ENCODE measurements at places on chromosomes 11 and 22.

DNA sequence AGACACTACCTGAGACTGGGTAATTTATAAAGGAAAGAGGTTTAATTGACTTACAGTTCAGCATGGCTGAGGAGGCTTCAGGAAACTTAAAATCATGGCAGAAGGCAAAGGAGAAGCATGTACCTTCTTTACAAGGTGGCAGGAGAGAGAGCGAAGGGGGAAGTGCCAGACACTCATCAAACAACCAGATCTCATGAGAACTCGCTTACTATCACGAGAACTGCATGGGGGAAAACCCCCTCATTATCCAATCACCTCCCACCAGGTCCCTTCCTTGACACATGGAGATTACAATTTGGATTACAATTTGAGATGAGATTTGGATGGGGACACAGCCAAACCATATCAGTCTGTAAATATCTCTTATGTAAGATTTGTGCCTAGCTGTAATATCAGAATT is 50.9 kb upstream of the ATXN10 start:
- DNase-seq: no peak

GRCh38 chr11:129040934-129041333 is 98.3 kb upstream of the TP53AIP1 start:
- DNase-seq: no peak

- DNase-seq: no peak
Measured at GRCh38 chr11:77019976-77020595, 14.1 kb upstream of the B3GNT6 start.

DNA sequence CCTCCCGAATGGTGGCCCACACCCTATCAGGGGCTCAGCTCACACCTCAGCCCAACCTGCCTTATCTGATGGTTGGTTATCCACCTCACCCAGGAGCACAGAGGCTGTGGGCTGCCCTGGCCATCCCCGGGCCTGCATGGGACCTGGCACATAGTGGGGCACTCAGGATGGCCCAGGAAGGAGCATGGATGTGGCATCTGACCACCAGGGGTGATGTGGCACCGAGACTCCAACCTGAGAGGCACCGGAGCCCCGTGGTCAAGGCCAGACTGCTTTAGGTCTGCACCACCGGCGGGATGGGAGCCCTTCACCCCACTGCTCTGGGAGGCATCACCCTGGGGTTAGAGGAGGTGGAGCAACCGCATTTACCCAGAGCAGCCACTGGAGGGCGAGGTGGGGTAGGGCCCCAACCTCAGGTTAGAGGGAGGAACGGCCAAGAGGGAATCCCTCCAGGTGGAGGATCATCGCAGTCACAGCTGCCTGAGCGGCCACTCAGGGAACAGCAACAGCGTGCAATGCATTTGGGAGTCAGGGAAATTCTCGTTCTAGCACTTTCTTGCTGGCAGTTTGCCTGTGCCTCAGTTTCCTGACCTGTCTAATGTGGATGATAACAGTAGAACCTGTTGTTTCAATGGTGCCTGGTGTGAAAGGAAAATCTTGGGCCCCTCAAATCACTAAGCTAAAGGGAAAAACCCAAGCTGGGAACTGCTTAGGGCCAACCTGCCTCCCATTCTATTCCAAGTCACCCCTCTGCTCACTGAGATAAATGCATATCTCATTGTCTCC is 52.9 kb upstream of the CARS1 start:
- DNase-seq: no peak

- DNase-seq: no peak
Measured at GRCh38 chr11:92827132-92827531, 142.3 kb upstream of the MTNR1B start.

DNA sequence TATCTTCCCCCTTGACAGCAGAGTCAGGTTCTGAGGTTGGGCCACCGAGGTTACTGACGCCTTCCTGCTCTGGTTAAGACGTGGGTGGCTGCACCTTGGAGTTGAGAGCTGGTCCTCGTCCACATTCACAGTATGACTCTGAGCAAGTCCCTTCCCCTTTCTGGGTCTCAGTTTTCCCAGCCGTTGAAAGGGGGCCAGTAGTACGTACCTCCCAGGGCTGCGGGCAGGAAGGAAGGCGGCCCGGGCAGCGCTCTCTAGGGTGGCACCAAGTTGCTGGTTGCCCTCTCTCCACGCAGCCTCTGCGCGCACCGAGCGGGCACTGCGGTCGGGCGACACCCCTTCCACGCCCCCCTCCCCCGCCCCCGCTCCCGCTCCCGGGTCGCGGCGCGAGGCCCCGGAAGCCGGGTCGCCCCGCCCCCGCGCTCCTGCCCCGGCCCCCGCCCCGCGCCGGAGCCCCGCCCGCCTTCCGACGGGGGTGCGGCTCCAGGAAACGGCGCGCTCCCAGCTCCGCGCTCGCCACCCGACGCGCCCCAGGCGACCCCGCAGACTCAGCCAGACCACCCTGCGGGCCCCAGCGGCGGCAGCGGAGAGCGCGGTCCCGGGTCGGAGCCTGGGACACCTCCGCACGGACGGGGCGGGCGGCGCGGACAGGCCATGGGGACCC is at the start of gene EHBP1L1:
EHBP1L1 (plus strand) TSS at position 486 of the 664 bp plus-strand sequence. CDS start 250 bp downstream, outside the sequence.
- peak; percentile 82 for DNase-seq

GRCh38 chr22:50244420-50245213 is at the start of gene TUBGCP6:
TUBGCP6 (minus strand) TSS chr22:50245023; CDS start chr22:50244459, 564 bp downstream.
- peak; percentile 96 for DNase-seq

DNA sequence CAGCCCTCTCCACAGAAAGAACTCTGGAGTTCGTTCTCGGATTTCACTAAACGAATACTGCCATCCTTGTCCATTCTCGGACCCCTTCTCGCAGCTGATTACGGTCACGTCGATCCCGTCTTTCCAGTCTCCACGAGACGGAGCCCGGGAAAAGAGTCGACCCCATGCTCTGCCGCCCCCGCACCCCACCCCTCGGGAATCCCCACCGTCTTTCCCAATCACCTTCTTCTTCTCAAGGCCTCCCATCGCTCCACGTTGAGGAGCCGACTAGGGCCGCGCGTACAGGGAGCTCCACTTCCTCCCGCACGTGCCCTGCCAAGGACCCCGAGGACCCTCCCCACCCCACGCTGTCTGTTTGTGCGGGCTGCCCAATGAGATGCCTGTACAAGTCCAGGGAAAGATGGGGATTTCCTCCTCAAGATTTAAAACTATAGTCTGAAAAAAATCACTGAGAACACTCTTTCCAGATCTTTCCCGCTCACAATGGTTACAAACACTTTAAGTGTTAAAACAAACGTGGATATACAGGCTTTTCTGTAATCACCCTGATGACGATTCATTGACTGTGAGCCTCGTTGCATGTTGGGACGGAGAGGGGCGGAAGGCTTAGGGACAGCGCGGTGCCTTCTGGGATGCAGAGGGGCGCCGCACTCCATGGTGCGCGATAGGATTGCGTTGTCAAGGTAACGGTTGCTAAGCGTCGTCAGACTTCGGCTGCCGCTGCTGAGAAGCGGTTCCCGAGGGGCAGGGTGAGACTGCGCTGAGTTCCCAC is at the start of gene PES1:
PES1 (minus strand) TSS at position 323 of the 772 bp plus-strand sequence; CDS start at position 246, 77 bp downstream.
- DNase-seq: peak; percentile 99

GRCh38 chr11:124421043-124421442 is 3.6 kb downstream of the OR8B4 start:
- DNase-seq: no peak

DNA sequence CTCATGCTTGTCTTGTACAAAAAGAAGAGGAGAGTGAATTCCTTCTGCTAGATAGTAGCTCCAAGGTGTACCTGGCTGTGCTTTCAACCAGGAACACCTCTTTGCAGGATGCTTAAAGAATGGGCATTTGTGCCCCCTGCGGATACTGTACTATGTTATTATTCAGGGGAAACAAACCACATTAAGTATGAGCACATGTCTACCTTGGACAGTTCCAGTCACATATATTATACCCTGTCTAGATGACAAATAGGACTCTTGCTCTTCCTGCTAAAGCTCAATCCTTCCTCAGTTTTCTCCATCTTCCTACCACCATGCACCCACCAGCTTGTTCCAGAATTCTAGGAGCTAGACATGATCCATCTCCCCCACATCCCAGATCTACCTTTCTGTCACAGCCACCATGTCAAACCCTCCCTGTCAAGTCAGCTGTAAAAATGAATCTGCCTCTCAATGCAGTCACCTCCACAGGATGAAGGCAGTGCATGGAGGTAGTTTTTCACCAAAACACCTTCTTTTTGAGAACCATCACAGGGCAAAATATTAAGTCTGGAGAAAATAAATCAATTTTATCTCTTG is 337.4 kb downstream of the LARGE1 start:
- DNase-seq: no peak

DNA sequence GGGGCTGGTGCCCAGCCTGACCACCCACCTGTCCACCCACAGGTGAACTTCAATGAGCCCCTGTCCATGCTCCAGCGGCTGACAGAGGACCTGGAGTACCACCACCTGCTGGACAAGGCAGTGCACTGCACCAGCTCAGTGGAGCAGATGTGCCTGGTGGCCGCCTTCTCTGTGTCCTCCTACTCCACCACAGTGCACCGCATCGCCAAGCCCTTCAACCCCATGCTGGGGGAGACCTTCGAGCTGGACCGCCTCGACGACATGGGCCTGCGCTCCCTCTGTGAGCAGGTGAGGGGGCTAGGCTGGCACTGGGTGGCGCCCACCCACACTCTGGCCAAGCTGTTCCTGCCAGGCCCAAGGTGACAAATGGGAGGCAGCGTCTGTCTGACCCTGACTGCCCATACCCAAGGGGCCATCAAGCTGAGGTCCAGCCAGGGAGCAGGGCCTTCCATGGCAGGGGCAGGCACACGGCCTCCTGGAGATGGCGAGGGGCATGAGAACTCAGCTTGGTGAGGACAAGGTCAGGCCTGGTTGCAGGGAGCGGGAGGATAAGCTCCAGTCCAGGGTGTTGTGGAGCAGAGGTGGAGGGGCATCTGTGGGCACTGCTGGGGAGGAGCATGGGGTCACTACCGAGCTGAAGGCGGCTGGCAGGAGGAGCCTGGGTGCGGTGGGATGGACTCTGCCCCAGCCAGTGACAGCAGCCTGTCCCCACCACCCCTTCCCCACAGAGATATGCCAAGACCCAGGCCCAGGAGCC is 77.7 kb downstream of the MORC2 start:
- DNase-seq: peak; percentile 35

DNA sequence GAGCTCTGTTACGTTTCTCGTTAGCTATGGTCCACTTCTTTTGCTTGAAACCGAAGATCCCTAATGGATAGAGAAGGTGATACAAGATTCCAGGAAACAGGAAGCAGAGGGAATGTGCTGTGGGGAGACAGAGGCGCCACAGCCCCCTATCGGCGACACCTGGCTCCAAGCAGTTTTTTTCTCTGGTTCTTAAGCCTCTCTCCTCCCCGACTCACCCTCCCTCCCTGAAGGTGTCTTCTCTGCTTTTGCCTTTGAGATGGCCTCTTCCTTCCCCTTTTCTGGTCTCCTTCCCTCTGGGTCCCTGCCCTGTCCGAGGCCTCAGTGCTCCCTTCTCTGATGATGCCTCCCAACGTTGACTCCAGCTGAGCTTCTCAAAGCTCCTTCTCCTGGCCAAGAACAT is 14.2 kb upstream of the APOBEC3A start:
- peak; percentile 23 for DNase-seq

GRCh38 chr11:18203723-18204122 is 31.1 kb downstream of the MRGPRX4 start:
- DNase-seq: no peak

- no peak for DNase-seq
Measured at GRCh38 chr11:12079726-12080556, 30.4 kb upstream of the MICAL2 start.

DNA sequence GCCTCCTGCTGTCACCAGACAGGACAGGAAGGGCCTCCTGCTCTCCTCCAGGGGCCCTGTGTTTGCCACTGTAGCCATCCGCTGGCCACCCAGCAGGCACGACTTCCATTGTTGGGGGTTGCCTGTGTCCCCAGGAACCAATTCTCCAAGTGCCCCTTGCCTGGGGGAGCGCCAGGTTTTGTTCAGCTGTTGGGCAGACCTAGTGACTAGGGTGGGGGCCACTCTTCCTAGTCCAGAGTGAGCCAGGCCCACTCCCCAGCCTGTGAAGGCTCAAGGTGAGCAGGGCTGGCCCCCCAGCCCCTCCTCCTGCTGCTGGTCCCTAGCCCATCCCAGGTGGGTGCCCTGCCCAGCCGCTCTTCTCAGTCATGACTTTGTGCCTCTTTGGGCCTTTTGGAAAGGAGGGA is 30.9 kb downstream of the OSBPL5 start:
- DNase-seq: no peak

DNA sequence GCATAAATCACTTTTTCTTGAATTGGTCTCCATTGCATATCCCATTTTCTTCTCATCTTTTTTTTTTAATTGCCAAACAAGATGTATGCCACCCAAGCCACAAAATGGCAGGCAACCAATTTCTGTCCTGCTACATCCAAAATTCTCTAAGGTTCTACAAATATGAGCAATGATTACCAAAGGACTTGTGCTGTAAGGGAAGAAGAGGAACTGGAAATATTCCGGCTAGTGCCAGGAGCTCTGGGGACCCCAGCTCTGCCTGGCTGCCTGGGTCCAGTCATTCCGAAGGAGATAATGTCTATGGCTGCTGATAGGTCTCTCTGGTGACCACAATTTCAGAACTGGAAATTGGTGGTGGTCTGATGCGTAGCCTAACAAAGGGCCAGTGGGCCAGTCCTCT is 17.1 kb upstream of the SNX32 start:
- DNase-seq: no peak

DNA sequence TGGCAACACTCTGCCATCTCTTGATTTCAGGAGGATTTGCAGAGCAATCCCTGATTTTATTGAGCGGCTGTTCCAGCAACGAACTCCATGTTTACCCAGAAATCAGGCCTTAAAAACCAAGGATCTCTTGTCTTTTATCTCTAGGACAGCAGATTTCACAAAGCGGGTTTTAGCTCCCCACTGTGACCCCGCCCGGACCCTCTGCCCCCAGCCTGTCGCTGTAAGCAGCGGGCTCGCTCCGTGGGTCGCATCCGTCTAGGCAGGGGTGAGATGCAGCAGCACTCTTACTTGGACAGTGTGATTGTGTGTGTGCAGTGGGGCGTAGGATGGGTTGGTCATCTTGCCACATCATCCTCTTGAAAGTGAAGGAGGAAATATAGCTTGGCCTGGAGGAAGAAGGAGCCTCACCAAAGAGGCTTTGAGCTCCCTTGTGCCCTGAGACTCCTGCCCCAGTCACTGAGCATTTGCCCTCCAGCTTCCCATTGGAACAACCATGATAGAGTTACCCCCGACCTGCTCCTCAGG is 189.2 kb upstream of the TBCEL start:
- no peak for DNase-seq

DNA sequence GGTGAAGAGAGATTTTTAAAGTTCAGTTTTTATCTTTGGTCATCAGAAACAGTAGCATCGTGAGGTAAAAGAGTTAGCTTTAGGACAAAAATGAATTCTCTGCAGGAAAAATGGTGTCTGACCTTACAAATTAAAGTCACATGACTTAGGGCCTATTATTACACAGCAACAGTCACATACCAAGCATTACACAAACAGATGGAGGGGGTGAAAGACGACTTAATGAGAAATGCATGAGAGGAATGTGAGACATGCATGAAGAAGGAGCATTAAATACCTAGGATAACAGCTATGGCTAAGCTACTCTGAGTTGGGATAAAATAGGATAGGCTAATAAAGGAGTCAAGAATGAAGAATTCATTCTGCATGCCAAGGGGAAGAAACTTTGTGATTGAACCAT is 77.5 kb downstream of the BLID start:
- DNase-seq: no peak

GRCh38 chr11:83681031-83681781 is 395.0 kb upstream of the CCDC90B start:
- DNase-seq: peak; percentile 13

GRCh38 chr22:44813416-44813815 is 61.0 kb downstream of the ARHGAP8 start:
- DNase-seq: no peak
